ENCODE measurements at places on chromosomes 6 and 20.
A peak's percentile ranks its signal among the peaks of the same experiment; 100 is the strongest.

- no peak for DNase-seq
These were observed 105.1 kb downstream of the EDN3 start for GRCh38 chr20:59405226-59406200.

- DNase-seq = no peak
These were observed 28.3 kb downstream of the ZNF292 start for GRCh38 chr6:87183687-87184086.

DNA sequence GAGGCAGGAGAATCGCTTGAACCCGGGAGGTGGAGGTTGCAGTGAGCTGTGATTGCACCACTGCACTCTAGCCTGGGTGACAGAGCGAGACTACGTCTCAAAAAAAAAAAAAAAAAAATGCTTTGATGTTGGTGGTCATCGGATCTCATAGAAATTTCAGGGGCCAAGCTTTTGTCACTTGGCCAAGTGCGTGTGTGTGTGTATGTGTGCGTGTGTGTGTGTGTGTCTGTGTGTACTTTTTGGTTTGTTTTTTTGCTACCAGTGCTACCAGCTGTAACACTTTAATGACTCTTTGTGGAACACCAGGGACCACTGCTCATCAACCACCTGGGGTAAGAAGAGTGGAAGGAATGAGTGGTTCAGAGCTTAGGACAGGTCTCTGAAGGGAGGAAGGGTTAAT is 49.7 kb downstream of the TRAF3IP2 start:
- no peak for DNase-seq

DNA sequence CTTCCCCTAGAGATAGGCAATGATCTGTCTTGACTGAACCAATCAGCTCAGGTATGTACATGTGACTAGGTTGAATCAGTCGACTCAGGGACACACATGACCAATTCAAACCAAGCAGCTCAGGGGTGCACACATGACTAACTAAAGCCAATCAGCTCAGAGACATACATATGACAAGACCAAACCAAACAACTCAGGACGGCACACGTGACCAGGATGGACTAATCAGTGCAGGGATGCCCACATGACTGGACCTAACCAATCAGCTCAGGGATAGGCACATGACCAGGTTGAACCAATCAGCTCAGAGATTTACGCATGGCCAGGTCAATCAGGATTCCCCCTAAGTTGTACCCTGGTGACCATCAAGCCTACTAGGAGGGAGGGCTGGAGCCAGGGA is 310.3 kb downstream of the CDH26 start:
- no peak for DNase-seq

- DNase-seq = peak; percentile 51
These were observed 1.1 kb downstream of the HSF2 start for GRCh38 chr6:122400462-122401089.

GRCh38 chr6:8195040-8195713 is 92.8 kb upstream of the EEF1E1 start:
- DNase-seq = peak; percentile 12

GRCh38 chr20:17925141-17925939 is 43.3 kb downstream of the SNX5 start:
- peak; percentile 58 for DNase-seq

DNA sequence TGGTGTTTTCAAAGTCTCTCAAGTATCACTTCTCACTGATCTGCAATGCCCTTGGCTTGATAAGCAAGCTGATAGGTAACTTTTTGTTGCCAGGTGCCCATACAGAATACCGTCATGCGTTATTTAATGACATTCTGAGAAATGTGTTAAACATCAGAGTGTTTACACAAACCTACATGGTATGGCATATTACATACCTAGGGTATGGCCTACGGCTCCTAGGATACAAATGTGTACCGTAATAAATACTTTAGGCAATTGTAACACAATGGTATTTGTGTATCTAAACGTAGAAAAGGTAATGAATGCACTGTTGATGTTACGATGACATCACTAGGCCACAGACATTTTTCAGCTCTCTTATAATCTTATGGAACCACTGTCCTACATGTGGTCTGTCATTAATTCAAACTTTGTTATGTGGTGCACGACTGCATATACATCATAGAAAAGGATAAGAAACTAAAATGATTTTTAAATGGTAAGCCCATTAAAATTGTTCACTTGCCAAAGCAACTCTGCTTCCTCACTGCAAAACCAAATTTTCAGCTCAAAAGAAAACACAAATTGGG is 35.7 kb downstream of the CSNK2A1 start:
- DNase-seq = no peak

DNA sequence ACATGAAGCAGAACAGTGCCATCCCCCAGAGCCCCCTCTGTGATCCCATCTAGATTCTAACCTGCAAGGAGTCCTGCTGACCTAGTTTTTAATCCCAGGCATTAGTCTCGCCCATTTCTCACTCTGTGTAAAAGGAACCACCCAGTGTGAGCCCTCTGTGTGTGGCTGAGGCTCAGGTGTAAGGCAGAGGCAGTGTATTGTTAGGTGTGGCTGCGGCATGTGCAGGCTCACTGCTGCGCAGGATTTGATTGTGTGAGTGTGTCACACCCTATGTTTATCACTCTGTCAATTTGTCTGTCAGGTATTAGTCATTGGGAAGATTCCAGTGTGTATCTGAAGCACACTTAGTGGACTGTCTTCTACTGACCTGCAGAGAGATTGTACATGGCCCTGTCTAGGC is 13.7 kb upstream of the CST8 start:
- DNase-seq = no peak

DNA sequence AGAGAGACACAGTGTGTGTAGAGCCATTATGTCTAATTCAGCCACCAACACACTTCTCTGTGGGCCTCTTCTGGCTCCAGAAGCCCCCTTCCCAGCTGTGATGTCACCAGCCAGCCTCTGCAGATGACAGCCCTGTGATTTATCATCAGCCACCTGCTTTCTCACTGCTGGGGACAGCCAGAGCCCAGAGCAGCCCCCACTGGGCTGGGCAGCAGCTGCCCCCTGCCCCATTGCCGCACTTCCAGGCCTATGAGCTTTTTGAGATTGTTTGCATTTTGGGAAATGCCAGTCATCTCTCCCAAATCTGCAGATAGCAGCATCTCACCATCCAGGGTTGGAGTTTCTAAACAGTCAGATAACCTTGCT is 21.9 kb upstream of the STX16 start:
- no peak for DNase-seq

DNA sequence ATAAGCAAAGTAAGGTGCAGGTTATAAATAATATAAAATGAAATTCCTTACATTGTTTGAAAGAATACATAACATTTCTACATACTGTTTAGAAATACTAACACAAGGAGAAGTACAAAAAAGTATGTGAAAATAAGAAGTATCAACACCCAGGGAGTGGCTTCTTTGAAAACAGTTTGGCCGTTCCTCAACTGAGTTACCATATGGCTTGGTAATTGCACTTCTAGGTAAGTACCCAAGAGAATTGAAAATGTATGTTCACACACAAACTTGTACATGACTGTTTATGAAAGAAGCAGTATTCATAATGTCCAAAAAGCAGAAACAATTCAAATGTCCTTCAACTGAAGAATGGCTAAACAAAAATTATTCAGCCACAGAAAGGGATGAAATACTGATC is 30.7 kb downstream of the PAK5 start:
- no peak for DNase-seq

- DNase-seq = no peak
These were observed 238.6 kb downstream of the LRFN2 start for GRCh38 chr6:40348591-40348990.

GRCh38 chr20:44187054-44187771 is at the start of gene JPH2:
JPH2 (minus strand) TSS chr20:44187188; CDS start chr20:44186705, 483 bp downstream.
- DNase-seq = no peak

- DNase-seq = no peak
These were observed 36.2 kb downstream of the ZBTB9 start for GRCh38 chr6:33490621-33491020.

- DNase-seq = no peak
These were observed 6.5 kb downstream of the MDGA1 start for GRCh38 chr6:37690964-37691735.

- DNase-seq = no peak
These were observed 145.7 kb downstream of the RIMS1 start for GRCh38 chr6:72032086-72032485.

- no peak for DNase-seq
These were observed 129.3 kb upstream of the TOP1 start for GRCh38 chr20:40899344-40899743.

DNA sequence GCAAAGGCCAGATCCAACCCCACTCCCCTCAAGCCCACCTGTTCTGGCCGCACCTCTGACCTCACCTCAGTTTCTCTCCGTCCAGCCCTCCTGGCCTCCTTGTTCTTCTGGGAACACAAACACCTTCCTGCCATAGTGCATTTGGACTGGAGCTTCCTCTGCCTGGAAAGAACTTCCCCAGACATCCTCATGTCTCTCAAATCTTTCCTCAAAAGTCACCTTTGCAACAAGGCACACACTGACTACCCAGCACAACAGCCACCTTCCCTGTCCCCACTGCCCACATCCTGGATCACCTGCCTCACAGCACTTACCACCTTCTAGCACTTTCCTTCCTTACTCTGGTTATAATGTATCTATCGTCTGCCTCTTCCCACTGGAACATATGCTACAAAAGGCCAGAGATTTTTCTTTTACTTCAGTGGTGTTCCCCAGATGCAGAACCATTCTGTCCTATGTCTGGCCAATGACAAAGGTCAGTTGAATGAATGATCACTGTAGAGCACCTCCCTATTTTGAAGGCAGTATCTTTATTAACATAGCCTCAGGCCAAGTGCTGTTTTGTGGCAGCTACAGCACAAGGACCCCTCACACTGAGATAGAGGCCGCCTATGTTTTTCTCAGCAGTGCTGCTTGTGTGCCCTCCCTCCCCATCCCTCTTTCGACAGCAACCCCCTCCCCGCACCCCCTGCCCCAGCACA is 4.1 kb downstream of the HLA-B start:
- no peak for DNase-seq

- DNase-seq = no peak
These were observed 3.0 kb downstream of the ARFRP1 start for GRCh38 chr20:63704749-63705117.

DNA sequence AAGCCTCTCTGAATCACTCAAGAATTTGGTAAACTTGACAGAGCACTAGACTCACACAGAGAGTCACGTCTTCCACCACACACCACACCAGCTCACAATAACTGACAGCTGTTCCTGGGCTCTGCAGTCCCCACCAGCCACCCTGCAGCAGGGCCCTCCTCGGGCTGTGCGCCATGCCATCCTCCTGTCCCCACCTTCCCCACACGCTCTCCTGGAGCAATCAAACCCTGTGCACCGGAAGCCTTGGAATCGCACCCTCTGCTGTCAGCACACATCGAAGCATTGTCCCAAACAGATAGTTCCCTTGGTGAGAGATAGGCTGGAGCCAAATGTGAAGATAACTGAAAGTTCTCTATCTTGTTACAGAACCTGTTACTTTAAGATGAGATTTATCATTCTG is 191.0 kb downstream of the TBXT start:
- no peak for DNase-seq

DNA sequence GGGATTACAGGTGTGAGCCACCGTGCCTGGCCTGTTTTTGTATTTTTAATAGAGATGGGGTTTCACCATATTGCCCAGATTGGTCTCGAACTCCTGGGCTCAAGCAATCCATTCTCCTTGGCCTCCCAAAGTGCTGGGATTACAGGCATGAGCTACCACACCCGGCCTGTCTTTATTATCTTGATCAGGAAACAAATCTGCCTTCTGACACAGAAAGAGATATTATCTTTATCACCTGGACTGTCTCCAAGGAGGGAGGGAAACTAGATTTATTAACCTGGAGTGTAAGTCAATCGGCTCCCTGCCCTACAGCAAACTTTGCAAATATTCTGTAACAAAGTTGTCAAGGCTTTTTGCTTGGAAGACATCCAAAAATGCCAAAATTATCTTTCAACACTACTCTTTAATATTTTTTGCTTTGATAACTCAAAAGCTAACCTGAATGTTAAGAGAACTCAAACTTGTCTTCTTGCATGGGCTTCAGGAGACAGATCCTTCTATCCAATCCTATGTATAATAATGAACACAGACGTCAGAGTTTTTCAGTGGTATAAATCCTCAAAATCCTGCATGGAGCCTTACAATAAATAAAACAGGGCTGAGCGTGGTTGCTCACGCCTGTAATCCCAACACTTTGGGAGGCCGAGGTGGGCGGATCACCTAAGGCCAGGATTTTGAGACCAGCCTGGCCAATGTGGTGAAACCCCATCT is 85.0 kb upstream of the LOC128125822 start:
- DNase-seq = no peak

GRCh38 chr6:167303675-167304625 is 12.8 kb downstream of the UNC93A start:
- no peak for DNase-seq

DNA sequence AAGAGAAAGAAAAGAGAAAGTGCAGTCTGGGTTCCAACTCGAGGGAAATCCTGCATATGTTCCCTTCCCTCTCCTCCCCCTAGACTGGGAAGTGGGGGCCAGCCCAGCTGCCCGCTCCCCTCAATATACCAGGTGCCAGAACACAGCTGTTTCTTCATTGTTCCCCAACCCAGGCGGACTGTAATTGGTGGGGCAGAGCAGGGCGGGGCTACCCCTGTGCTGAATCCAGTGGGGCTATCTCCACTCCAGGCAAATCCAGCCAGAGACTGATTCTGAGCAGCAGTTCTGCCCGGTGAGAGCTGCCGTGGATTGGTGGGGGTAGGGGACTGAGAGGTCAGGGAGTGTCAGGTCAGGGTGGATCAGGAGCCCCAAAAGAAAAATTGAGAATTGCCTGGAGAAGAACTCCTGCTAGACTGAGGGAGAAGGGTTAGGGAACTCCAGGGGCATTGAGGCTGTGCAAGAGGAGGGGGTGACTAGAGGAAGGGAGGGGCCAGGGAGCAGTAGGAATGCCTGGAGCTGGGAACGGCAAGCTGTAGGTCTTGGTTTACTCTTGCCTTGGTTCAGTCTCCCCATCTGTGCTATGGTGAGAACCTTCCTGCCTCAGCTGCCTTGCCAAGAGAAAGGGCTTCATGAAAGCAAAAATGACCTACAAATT is at the start of gene MYMX:
Gene MYMX, plus strand, starts transcription at position 250 of the 655 bp plus-strand sequence. CDS start 546 bp downstream, outside the sequence.
- no peak for DNase-seq

DNA sequence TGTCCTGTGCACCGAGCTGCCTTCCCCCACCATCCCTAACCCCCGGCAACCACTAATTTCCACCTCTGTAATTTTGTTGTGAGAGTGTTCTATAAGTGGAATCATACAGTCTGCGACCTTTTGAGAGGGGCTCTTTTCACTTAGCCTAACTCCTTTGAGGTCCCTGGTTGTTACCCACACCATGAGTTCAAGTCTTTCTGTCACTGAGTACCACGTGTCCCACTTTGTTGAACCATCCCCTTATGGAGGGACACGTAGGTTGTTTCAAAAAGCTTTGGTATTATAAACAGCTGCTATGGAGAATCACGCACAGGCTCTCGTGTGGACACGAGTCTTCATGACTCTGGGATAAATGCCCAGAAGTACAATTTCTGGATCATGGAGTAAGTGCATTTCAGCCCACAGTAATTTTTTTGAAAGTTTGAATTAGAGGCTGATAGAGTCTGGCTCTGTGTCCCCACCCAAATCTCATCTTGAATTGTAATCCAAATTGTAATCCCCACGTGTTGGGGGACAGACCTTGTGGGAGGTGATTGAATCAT is 9.5 kb downstream of the FAM209B start:
- DNase-seq = no peak
